CMK (cell line): ENCODE measurements at places on chromosomes 12 and 14.

GRCh38 chr12:3137268-3137781 is 60.1 kb downstream of the TSPAN9 start:
- DNase-seq, result no peak

GRCh38 chr14:59292921-59293534 is 104.6 kb downstream of the DAAM1 start:
- DNase-seq, result no peak

DNA sequence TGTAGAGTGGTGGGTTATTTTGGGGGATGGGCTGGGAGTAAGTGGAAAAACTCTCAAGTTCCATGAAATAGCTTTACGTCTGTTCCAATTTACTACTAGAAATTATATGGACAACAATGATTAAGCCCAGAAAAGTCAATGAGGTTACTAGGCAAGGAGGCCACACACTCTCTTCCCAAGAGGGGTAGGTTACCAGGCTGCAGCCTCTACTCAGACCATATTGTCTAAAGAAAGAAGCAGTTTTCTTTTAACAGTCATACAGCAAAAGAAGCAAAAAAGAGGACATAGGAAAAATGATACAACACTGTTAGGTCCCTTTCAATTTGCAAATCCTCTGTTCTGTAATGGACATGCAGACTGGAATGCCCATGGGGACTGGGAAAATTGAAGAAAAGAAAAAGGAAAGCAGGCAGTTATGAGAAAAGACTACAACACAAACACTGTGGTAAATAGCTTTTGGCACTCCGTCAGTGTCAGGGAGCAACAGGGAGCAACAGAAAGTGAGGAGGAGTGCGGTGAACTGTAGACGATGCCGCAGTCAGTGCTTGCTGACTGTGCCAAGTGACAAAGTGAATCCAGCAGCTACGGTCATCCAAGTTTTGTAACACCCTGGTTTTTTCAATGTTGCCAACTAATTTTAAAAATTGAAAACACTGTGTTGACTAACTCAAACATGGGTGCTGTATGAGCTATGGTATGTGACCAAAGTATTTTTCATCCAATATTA is 39.8 kb upstream of the HMGA2 start:
- DNase-seq, result no peak

DNA sequence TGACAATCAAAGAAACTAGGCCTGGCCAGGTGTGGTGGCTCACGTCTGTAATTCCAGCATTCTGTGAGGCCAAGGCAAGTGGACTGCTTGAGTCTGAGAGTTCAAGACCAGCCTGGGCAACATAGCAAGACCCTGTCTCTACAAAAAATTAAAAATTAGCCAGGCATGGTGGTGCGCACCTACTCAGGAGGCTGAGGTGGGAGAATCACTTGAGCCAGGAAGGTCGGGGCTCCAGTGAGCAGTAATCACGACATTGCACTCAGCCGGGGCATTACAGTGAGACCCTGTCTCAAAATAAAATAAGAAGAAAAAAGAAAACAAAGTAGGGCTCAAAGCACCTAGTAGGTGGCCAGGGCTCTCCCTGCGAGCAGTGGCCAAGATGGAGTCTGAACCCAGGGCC is 79.1 kb downstream of the CHGA start:
- no peak for DNase-seq

DNA sequence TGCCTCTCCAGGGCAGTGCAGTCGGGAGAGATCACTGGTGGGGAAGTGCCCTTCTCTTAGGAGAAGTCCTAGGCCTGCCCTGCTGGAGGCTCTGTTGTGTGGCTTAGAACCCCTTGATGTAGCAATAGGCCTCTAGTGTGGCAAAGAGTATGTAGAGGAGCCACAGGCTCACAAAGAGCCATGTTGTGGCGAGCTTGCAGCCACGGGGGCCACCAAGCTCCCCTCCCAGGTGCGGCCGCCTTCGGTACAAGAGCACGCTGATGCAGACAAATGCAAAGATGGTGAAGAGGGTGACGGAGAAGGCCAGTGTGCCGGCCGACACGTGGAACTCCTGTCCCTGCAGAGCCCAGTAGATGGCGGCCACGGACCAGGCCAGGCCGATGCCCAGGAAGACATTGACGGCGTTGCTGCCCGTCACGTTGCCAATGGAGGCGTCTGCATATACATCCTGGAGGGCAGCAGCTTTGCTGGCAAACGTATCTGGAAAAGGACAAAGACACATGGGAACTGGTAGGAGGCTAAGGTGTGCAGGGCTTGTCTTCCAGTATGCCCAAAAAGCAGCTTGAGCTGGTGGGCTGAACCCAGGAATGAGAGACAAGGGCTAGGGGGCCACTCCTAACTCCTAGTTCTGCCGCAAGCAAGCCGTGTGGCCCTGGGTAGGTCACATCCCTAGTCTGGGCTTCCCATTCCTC is 142.8 kb downstream of the SLC8A3 start:
- peak; percentile 21 for DNase-seq

GRCh38 chr14:29462321-29462720 is 465.3 kb downstream of the PRKD1 start:
- no peak for DNase-seq

GRCh38 chr12:120693848-120694247 is 6.9 kb downstream of the MLEC start:
- no peak for DNase-seq

DNA sequence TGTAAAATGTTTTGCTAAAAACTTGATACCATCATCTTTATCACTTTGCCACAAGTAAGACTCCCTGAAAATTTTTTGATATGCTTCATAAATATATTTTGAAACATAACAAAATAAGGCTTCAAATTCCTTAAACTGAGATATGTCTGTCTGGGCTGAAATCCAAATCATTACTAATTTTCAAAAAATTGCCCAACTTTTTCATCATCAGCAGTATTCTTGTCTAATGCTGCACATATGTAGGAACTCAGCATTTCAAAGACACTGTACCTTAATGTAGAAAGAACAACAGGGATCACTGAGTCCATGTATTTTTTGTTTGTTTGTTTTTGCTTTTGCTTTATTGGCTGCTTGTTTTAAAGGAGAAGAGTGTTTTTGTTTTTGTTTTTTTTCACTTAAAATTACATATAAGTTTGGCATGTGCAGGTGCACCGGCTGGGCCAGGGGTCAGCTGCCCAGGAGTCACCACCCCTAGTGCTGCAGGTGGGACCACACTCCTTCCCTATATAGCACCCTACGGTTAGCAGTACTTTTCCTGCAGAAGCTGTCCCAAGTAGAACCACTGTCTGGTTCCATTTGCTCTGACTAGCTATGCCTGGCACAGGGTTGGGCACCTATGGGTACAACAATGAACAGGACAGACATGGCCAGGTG is 231.2 kb downstream of the PIK3C2G start:
- no peak for DNase-seq

DNA sequence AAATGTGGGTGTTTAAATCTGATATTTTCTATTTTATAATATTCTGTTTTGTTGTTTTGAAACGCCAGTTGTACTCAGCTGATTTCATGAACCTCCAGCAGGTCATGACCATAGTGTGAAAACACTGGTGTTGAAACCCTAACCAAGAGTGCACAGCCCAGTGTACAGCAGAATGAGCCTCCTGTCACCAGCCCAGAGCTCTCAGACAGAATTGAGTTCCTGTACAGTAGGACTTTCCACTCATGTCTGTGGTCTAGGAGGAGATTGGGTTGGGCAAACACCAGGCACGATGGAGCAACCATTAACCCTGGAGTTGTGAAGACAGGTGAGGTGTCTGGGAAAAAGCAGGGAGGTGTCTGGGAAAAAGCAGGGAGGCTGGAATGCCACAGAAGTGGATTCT is 908.8 kb downstream of the VRK1 start:
- DNase-seq, result no peak

DNA sequence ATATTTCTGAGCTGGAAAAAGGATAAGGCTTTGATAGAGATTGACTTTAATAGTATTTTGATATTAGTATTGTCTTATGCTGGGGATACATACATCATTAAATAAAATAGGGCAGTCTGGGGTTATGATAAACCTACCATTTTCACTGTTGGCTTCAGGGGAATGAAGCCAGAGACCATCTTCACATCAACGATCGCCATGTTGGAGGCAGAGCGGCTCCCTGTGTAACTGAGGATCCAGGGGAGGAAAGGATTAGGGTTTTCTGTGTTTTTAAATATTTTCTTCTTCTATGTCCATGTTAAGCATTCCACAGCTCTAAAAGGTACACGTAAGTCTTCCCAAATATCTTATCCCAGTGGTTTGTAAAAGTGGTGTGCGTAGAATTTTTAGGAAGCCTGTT is 45.4 kb downstream of the A2M start:
- no peak for DNase-seq

GRCh38 chr12:26198742-26199141 is 3.4 kb downstream of the SSPN start:
- no peak for DNase-seq

GRCh38 chr14:99679543-99679942 is 4.6 kb upstream of the CYP46A1 start:
- DNase-seq, result no peak
